ENCODE measurements at places on chromosomes 1 and 21.

GRCh38 chr21:27371975-27372331 lies 405.1 kb upstream of the ADAMTS5 start:
- DNase-seq = no peak

DNA sequence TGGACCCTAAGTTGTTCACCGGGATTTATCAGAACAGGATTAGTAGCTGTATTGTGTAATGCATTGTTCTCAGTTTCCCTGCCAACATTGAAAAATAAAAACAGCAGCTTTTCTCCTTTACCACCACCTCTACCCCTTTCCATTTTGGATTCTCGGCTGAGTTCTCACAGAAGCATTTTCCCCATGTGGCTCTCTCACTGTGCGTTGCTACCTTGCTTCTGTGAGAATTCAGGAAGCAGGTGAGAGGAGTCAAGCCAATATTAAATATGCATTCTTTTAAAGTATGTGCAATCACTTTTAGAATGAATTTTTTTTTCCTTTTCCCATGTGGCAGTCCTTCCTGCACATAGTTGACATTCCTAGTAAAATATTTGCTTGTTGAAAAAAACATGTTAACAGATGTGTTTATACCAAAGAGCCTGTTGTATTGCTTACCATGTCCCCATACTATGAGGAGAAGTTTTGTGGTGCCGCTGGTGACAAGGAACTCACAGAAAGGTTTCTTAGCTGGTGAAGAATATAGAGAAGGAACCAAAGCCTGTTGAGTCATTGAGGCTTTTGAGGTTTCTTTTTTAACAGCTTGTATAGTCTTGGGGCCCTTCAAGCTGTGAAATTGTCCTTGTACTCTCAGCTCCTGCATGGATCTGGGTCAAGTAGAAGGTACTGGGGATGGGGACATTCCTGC lies 3.9 kb upstream of the OLFML3 start:
- DNase-seq = peak; percentile 62

GRCh38 chr1:54332781-54333585 lies 73.2 kb downstream of the SSBP3 start:
- no peak for DNase-seq

DNA sequence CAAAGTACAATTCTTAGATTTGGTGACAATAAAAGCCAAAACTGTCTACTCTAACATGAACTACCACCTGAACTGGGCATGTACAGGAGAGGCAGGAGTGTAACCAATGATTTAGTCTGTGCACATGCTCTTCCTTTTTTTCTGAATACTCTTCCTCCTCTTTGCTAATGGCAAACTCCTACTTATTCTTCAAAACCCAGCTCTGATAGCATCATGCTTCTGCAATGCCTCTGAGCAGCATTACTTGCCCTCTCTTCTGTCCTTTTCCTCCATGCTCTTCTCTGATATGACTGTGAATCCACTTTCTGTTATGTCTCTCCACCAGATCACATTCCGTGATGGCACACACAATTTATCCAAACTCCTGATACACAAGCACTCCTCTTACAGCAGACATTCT lies 31.4 kb downstream of the CNN3 start:
- no peak for DNase-seq

Measured in Kasumi-1 (cell line).